ENCODE measurements at places on chromosomes 11 and 22.

GRCh38 chr11:83441171-83441570, 155.0 kb upstream of the CCDC90B start:
- no peak for DNase-seq

DNA sequence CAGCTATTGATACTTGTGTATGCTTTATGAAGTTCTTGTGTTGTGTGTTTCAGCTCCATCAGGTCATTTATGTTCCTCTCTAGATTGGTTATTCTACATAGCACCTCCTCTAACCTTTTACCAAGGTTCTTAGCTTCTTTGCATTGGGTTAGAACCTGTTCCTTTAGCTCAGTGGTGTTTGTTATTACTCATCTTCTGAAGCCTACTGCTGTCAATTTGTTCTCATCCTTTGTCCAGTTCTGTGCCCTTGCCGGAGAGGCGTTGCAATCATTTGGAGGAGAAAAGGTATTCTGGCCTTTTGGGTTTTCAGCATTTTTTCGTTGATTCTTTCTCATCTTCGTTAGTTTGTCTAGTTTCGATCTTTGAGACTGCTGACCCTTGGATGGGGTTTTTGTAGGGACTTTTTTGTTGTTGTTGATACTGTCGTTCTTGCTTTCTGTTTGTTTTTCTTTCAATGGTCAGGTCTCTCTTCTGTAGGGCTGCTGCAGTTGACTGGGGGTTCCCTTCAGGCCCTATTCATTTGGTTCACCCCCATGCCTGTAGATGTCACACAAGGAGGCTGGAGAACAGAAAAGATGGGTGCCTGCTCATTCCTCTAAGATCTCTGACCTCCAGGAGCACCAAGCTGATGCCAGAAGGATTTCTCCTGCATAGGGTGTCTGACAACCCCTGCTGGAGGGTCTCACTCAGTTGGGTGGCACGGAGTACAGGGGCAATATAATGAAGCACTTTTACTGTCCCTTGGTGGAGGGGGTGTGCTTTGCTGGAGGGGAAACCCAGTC, 35.9 kb upstream of the MUC15 start:
- no peak for DNase-seq

DNA sequence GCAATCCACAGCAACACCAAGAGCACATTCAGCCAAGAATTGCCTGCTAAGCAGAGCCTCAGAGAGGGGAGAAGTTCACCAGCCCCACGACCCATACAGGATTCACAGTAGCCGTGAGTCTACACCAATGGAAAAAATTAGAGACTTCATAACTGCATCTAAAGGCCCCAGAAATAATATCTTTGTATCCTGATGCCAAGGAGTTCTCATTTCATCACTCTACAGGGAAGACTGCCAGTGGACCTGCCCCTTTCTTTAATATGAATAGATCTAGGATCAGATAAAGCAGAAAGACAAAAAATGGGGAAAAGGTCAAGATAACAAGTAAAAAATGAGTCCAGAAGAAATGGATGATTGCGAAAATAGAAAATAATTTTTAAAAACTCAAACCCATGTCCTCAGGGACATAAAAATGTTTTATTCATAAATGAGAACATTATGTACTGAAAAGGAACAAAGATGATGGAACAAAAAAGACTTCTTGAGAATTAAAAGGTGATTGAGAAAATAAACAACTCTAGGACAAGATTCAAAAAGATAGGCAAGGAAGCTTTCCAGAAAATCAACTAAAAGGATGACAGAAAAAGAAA, 9.5 kb downstream of the APOL3 start:
- DNase-seq, result no peak

DNA sequence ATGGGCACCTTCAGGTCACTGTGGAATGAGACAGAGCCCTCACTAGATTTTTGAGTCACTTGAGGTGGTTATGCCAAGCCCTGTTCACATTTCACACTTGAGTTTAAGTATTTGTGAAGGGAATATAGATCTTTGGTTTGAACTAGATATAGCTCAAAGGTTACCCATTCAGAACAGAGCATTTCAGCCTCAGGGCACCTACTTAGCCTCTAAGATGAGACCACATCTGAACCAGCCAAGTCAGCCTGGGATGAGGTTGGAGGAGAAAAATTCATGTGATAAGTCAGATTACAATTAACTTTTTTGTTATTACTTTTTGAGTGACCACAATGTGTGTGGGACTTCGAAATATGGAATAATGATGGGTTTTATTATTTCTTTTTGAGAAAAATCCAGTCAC, 127.8 kb downstream of the TEAD1 start:
- DNase-seq, result no peak

DNA sequence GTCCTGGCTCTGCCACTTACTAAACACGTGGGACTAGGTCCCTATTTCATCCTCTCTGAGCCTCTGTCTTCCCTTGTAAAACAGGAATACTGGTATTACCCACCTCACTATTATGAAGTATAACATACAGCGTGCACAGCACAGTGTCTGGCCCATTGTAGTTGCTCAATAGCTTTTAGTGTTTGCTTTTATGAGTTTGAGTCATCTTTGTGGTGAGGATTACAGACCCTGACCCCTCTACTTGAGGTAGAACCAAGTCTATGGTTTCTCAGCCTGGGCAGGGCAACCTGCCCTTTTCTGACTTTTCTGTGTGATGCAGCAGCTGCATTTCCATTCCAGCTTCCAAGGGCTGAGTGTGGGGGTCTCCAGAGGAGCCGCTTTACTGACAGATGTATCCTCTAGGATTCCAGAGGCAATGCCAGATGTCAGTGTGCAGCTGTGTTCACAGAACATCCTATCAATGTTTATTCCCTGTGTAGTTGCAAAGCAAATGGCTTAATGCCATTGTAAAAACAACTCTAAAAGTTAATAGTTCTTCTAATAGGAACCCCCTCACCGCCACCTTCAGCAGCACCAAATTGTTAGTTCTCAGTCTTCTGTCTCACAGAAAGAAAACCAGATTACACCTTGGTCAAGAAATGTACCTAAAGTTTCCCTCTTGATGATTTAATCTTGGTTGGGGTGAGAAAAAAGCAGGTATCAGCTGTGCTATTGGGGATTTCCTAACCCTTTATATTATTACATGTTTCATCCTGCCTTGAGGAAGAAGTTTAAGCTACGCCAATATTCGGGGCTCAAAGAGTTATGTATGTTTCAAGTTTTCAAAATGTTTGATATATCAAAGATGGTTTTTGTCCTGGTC, 16.8 kb downstream of the PRR5L start:
- DNase-seq, result no peak

DNA sequence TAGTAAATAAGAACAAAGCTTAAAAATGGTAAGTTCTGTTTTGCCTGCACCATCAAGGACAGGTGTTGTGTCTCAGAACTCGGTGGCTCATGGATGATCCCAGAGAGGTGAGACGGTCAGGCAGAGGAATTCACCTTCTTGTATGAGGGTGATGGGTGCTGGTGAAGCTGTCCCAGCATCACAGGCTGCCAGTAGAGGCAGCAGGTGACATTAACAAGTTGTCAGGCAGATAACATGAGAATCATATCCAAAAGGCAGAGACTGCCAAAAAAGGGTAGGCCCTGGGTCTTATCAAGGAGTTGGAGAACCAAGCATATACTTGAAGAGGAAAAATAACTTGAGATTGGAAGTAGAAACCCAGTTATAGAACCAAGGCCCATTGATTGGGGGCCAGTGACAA, 437.8 kb downstream of the DYNC2H1 start:
- no peak for DNase-seq

- DNase-seq, result no peak
These were observed 42.6 kb upstream of the SHANK2 start for GRCh38 chr11:71294846-71295600.

DNA sequence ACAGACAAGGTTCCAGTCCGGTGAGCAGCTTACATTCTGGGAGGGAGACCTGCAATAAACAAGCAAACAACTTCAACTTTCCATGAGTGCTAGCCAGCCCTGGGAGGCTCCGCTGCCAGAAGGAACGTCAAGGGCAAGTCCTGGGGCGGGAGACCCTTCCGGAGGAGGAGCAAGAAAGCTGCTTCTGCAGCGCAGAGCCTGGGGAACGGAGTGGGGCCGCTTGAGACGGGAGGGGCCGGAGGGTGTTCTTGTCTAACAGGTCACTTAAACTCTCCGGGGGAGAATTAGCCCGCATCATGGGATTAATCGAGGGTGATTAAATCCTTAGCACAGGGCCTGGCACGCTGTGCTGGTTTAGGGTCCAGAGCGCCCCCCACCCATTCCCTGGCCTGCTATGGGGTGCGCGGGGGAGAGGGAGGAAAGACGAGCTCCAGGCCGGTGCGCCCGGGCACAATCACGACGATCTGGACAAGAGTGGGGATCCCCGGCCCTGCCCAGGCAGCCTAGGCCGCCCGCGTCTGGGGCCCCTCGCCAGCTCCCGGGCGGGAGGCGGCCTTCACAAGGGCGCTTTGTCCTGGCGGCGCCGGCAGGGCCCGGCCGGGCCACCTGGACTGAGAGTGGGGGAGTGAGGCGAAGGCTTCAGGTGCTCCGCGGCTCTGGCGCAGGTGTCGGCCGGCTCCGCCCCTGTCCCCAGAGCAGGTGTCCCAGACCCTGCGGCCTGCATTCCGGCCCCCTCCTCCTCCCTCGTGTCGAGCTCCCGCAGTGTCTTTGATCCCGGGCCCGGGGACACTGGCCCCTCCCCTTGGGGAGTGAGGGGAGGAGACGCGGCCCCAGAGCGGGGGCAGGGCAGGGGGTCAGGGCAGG, 663 bp upstream of the LARGE2 start:
- no peak for DNase-seq

- DNase-seq, result no peak
These were observed 3.0 kb downstream of the CRYBA4 start for GRCh38 chr22:26624803-26625202.

- no peak for DNase-seq
These were observed 61.2 kb upstream of the CHST1 start for GRCh38 chr11:45726493-45727054.

GRCh38 chr11:74559110-74559933, 33.1 kb upstream of the POLD3 start:
- DNase-seq, result no peak

- peak; percentile 38 for DNase-seq
These were observed 17.8 kb downstream of the CHORDC1 start for GRCh38 chr11:90204832-90205646.

- no peak for DNase-seq
These were observed 820.4 kb upstream of the CCDC90B start for GRCh38 chr11:84106541-84106940.

DNA sequence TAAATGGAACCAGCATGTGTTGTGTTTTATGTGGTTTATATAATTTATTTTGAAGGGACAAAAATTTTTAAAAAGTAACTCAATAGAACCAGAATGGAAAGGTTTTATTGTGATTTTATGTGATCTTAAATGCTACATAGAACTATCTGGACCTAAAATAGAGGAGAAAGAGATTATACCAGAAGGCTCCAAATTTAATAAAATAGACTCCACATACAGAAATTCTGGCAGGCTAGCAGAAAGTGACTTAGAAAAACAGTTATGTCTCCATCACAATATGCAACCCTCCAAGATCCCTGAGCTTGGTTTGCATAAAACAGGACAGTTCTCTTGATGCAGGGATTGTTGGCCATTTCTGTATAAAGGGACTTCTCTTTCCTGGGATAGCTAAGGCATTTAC, 107.9 kb downstream of the BBOX1 start:
- no peak for DNase-seq

GRCh38 chr11:92753161-92753560, 216.3 kb upstream of the MTNR1B start:
- DNase-seq, result no peak

- DNase-seq, result no peak
These were observed 70.8 kb downstream of the RAB38 start for GRCh38 chr11:88104408-88104807.

GRCh38 chr11:94325681-94326080, 21.3 kb downstream of the IZUMO1R start:
- DNase-seq, result peak; percentile 10

DNA sequence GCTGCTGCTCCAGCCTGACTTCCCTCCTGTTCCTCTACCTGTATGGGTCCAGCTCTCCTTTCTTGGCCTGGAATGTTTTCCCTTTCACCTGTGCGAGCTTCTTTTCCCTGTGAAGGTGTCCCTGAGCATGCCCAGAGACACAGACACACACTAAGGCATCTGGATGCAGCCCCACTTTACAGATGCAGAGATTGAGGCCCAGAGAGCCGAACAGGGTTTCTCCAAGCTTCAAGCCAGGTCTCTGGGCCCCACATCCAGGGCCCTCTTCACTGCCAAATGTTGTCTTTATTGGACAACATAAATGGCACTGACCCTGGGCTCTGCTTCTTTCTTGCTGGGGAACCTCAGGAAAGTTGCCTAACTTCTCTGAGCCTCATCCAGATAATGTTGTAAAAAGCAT, 561.6 kb downstream of the MIAT start:
- DNase-seq, result no peak

DNA sequence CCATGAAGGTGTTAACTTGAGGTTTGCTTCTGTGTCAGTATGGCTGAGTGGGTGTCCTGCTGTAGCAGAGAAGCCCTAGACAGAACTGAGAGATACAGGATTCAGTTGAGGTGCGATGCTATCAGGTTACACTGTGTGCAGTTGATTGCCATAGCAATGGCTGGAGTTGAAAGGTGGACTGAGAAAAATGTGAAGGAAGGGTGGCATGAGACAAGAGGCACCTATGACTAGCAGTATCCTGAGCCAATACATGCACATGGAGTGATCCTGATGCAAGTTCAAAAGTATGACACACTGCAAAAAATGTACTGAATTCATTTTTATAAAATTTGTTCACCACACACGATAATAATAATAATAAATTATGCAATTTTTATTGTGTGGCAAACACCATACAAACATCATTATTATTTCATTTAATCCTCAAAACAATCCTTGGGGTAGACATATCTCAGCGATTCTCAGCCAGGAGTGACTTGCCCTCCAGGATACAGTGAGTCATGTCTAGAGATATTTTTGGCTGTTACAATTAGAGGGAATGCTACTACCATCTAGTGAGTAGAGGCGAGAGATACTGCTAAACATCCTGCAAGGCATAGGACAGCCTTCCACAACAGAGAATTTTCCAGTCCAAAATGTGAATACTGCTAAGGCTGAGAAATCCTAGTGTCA, 3.9 kb upstream of the PIWIL4 start:
- DNase-seq, result no peak

- no peak for DNase-seq
These were observed 377.2 kb upstream of the DDI1 start for GRCh38 chr11:103659206-103659618.

DNA sequence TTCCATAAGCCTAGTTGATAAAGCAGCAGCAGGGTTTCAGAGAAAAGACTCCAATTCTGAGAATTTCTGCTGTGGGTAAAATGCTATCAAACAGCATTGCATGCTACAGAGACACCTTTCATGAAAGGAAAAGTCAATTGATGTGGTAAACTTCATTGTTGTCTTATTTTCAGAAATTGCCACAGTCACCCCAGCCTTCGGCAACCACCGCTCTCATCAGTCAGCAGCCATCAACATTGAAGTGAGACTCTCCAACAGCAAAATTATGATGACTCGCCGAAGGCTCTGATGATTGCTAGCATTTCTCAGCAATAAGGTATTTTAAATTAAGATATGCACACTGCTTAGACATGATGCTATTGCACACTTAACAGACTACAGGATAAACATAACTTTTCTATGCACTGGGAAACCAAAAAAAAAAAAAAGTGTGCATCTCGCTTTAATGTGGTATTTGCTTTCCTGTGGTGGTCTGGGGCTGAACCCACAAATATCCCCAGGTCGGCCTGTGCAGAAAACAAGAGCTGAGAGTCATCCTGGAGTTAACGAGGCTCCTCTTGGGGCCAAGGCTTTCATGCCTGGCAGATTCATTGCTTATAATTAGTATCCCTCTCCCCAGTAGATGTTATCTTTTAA, 192.1 kb downstream of the CTTN start:
- DNase-seq, result no peak

All from CD4-positive, alpha-beta T cell treated with Interleukin-6 at 100 ng/mL for 8 hours (primary cell).